ENCODE measurements at places on chromosomes 7 and 10. TPM values are rescaled to one million over a fixed set of nuclear protein-coding genes. Genes with fewer than 3 reads are reported as not detected.

FAM24B gene
- total RNA-seq, result not detected

ACSM6 gene
- total RNA-seq, result not detected

ALOX5 gene
- total RNA-seq, result 5.0 TPM

PTF1A gene
- total RNA-seq, result not detected

OPALIN gene
- total RNA-seq, result not detected

KIN gene
- 11.4 TPM for total RNA-seq

All from hepatocyte (in vitro differentiated cells).